M059J (cell line): ENCODE measurements at places on chromosomes 16 and 17. TPM values are rescaled to one million over a fixed set of nuclear protein-coding genes. Genes with fewer than 3 reads are reported as not detected.

Gene IL17C
- total RNA-seq: not detected in 2 replicates

Gene FBXL16
- 8.1 and 12.0 TPM in 2 replicates for total RNA-seq

- DNase-seq: peak; percentile 78
Measured at GRCh38 chr17:77354670-77355455, 214.1 kb downstream of the SEC14L1 start.

DNA sequence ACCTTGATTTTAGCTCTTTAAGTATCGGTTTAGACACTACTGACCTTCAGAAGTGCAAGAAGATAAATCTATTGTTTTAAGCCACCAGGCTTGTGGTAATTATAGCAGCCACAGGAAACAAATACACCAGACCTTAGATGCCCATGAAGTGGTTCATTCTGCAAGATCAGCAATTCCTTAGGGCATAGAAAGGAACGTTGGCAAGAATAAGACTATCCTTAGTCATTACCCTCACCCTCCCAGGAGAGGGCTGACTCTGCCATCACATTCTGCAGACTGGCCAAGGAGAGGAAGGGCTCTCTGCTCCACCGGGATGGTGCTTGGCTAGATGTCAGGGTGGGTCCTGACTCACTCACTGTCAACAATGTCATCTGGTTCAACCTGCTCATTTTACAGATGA lies 14.1 kb upstream of the NDEL1 start:
- peak; percentile 76 for DNase-seq

GRCh38 chr17:82118815-82119380 lies 20.9 kb upstream of the FASN start:
- DNase-seq: no peak

DNA sequence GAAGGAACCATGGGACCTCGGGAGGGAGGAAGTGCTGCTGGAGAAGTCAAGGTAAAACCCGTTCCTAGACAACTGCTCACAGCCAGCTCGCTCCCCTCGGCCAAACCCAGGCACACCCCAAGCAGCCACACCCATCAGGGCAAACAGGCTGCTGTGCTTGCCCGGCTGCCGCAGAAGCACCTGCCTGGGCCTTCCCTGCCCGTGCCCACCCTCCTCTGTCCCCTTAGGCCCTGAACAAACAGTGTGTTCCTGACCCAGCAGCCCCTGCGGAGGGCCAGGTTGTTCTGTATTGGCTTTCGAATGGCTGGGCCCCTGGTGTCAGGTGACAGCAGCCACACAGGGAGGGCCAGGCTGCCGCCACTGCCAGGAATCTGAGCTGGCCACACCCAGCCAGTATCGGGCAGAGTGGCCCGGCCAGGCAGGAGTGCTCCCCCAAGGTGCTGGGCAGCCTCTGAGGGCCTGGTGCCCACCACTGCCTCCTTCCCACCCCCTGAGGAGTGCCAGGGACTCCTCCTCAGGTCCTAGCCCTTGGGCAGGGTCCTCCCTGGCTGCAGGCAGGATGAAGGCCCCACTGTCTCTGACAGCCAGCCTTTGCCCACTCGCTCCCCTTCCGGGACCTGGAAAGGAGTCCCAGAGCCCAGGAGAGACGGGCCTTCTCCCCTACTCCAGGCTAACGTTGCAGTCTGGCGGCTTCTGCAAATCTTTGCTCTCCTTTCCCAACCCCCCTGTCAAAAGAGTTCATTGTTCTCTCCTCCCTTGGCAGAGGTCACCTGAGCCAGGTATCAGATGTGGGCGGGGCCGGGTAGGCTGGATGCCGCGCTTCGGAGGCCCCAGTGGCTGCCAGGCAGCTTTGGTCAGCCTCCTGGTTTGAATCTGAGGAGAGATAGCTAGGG lies 24.0 kb downstream of the LLGL2 start:
- DNase-seq: no peak

DNA sequence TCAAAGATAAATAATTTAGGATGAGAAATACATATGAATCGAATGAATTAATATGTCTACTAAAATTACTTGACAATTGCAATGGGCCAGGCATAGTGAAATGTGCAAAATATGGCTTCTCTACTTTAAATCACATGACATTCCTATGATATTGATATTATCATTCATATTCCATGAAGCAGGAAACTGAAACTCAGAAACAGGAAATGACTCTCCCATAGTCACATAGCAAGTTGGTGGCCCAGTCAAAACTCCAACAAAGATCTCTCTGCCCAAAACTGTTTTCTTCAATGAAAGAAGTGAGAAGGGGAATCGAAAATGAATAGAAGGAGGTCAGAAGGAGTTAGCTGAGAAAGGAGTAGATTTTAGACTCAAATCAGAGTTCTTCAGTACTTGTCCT lies 272.2 kb downstream of the CDH8 start:
- no peak for DNase-seq

DNA sequence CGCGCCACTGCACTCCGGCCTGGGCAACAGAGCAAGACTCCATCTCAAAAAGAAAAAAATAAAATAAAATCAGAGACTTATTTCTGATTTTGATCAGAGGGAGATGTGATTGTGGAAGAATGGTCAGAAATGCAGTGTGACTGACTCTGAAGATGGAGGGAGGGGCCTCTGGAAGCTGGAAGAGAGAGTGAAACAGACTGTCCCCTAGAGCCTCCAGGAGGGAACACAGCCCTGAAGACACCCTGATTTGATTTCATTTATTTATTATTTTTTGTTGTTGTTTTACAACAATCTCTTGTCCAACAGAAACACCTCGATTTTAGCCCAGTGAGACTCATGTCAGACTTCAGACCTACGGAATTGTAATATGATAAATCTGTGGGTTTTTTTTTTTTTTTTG lies 26.1 kb downstream of the BCL7C start:
- DNase-seq: peak; percentile 22
